ENCODE measurements at places on chromosomes 5 and 9.

DNA sequence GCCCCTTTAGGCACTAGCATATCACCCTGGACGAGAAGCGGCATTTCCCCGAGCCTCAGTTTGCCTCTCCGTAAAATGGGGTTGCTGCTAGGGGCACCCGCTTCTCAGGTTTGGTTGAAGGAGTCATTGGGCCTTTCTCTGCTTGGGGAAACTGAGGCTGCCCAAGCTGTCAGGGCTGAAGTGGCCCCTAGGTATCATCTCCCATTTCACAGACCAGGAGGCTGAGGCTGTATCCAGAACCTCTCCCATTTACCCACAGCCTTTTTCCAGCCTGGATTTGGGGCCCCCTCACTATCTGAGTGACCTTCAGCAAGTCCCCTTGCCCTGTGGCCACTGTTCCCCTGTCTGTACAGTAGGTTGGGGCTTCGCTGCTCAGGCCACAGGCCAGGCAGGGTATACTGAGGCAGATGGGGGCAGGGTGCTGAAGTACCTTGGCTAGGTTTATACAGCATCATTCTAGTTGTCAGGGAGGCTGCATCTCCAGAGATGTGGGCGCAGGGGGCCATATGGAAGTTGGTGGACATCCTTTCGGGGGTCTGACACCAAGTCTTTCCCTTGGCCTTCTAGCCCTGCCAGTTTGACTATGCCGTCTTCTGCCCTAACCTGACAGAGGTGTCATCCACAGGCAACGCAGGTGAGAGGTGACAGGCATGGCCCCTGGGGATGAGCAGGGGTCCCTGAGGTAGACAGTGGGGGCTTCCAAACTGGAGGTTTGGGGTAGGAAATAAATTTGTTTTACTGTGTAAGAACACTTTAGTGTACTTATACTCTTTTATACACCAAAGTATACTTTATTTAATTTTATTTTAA lies 7.9 kb downstream of the FPGS start:
- DNase-seq = no peak

GRCh38 chr9:123251741-123252140 lies 16.6 kb downstream of the STRBP start:
- DNase-seq = peak; percentile 79

- peak; percentile 85 for DNase-seq
These were observed 60.8 kb downstream of the FOXD1 start for GRCh38 chr5:73387601-73388305.

- DNase-seq = no peak
These were observed 23.9 kb upstream of the CDKN2AIPNL start for GRCh38 chr5:134435560-134435959.

GRCh38 chr5:116848954-116849581 lies 274.4 kb upstream of the SEMA6A start:
- no peak for DNase-seq

DNA sequence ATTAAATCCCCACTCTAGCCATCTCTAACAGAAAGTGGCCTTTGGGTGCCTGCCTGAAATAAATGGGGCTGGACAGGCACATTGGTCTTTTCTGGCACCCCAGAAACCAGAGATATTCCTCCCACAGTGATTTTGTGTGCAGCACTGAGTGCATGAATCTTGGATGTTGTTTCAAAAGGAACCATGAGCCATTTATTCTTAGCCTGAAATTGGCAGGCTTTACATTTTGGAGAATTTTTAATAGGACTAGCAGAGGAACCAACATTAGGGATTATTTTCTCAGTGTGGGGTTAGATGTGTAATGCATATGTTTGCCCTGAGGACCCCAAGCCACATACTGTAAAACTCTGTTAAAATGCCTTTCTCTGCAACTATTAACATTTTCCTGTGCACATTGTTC lies 451.3 kb downstream of the NFIB start:
- DNase-seq = no peak

DNA sequence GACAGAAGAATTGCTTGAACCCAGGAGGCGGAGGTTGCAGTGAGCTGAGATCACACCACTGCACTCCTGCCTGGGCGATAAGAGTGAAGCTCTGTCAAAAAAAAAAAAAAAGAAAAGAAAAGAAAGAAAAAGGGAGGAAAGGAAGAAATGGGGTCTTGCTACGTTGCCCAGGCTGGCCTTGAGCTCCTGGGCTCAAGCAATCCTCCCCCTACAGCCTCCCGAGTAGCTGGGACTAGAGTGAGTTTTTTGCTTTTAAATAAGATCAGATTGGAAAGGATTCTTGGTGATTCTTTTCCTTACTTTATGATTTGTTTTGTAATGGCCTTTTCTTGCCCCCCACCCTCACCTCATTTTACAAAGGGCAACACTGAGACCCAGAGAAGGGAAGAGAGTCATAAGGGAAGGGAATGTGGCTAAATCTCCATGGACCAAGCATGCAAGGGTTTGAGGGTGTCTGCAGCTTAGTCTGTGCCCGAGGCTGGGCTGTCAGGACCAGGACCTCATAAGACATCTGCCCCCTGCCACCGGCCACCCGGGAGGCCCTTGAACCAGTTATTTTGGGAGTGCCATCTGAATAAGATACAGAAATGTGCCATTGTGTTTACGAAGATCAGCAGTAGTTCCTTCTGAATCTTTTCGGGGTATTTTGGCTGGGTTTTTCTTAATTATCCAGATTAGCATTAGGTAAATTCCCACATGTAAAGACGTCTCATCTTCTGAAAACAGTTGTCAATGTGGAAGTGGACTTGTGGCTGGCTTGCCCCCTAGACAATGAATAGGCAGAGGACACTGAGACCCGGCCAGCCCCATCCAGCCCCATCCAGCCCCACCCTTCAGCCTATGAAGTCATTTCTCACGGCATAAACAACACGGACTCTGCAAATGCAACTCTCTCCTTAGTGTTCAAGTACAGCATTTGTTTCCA lies 44.5 kb upstream of the GRHPR start:
- no peak for DNase-seq

DNA sequence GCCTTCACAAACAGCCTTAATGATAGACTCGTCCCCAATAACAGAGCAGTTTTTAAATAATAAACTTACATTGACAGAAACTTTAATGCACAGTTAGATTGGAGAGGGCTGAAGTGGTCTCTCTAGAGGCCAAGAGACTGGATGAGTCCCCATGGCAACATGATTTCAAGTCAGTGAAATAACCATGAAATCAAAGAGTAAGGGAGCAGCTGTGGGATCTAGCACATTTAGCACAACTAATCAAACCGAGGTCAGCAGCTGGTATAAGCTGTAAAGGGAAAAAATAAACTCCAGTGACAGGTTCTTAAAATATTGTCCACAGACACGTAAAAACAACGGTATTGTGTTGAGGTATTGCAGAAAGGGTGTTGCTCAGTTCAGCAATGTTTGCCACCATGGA lies 916.6 kb downstream of the DNAH5 start:
- DNase-seq = no peak

DNA sequence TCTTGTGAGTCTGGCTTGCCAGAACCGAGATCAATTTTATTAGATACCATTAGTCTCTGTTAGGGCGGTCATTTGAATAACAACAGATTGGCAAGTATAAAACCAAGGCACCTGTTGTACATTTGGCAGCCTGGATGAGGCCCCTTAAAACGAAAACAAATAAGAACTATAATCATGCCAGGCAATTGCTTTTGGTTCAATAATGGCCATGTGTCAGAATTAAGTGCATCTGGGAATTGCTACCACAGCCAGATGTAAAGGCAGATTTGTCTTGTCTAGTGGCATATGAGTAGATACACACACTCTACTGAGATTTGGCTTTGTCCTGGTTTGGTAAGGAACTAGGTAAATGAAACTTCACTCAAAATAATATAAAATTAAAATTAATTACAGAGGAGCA lies 1046.2 kb upstream of the DMAC1 start:
- no peak for DNase-seq

GRCh38 chr5:83388608-83389007 lies 82.9 kb upstream of the VCAN start:
- DNase-seq = no peak

- no peak for DNase-seq
These were observed 5.0 kb upstream of the IRX4 start for GRCh38 chr5:1887588-1888360.

DNA sequence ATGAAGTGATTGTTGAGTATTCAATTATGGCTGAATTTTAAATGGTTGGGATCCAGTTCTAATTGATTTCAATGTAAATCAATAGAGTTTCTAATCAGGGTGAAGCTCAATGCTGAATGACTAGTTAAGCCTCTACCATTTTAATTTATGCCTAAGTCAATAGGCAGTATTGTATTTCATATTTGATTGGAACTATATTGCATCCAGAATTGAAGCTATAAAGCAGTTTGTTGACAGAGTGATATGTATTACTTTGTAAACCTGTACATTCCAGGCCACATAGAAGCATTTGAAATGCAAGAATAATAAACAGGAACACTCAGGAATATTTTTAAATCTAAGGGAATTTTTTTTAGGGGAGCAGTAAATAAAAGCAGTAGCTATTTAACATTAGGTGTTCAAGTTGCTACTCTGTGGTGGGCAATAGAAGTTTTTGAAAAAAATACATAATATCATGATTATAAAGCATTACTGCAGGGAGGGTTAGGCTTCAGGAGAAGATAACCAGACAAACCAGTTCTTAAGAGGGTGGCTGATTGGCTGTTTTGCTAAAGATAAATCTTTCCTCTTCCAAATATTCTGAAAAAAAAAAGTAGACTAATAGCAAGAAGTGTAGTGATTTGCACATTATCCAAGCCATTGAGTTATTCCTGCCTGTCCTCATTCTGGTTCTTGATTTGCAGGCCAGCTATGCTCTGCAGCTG lies 492.0 kb upstream of the MEF2C start:
- DNase-seq = peak; percentile 13

GRCh38 chr5:112951124-112951702 lies 25.4 kb upstream of the DCP2 start:
- DNase-seq = no peak

GRCh38 chr9:113454914-113455761 lies 8.4 kb upstream of the RGS3 start:
- peak; percentile 20 for DNase-seq

GRCh38 chr5:52853650-52854049 lies 65.9 kb downstream of the ITGA1 start:
- DNase-seq = no peak

DNA sequence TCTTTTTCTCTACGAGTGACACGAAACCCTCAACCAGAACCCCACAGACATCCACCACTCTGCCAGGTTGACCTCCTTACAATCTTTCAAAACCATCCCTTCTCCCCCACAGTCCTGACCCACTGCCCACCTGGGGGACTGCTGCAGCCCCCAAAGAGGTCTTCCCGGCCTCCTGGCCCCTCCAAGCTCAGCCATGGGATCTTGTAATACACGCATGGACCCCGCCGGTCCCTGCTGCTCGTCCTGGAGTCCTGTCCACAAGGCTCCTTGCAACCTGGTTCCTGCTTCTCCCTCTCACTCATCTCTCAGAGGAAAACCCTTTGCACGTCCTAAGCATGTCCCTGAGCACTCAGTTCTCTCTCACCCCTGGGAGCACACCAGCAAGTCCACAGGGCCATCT lies 187.3 kb downstream of the CDK5RAP2 start:
- DNase-seq = no peak
